Stimulated activated CD4-positive, alpha-beta T cell treated with anti-CD3 and anti-CD28 coated beads, Interleukin-1b, Interleukin-23, amount 100 ng/mL, for 1 hour (primary cell): ENCODE measurements at places on chromosomes 11 and 22.

GRCh38 chr11:65853246-65853979 is 4.6 kb downstream of the CFL1 start:
- DNase-seq, result no peak

- DNase-seq, result no peak
Measured at GRCh38 chr22:49372530-49373288, 455.0 kb downstream of the BRD1 start.

DNA sequence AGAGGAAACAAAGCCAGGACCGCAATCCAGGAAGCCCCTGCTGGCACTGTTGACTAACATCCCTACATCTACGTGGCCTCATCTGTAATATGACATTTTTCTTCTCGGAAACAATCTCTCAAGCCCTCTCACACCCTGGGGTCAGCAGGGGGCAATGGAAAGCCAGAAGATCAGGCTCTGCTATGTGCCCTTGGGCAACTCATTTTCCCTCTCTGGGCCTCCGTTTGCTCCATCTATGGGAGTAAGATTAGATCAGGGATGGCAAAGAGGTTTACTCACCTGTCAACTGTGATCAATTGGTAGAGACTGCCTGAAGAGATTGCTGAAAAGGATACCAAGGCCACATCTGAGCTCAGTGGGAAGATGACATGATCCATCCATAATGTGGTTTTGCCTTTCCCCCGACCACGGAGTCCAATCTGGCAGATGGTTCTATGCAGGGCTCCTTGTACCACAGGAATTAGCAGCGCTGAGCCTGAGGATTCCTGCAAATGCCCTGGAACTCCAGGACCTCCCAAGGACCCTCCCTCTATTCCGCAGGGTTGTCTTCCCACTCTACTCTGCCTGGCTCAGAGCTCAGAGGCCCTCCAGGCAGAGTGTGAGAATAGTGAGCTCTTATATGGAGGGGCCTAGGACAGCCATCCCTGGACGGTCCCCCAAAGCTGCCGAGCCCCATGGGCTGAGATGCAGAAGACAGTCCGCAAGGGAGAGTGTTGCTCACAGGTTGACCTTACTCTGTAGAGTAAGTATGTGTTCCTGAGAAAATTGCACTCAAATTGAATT is 66.1 kb downstream of the CHST1 start:
- no peak for DNase-seq

- DNase-seq, result no peak
Measured at GRCh38 chr11:1719781-1720180, 22.8 kb downstream of the KRTAP5-6 start.

DNA sequence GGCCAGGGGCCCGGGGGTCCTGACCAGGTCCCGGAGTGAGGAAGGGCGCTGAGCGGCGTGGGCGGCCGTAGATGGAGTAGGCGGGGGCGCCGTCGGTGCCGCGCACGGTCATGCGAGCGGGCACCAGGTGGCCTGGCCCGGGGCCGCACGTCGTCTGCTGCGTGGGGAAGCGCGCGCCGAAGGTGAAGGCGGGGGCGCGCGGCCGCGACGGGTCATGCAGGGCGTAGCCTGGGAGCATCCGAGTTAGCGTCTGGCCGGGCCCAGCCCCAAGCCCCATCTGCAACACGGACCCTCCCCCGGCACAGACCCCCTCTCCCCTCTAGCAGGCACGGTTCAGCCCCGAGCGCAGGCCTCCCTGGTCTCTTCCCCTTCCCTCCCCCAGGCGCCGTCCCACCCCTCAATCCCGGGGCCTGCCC is 1.7 kb upstream of the TYMP start:
- no peak for DNase-seq

DNA sequence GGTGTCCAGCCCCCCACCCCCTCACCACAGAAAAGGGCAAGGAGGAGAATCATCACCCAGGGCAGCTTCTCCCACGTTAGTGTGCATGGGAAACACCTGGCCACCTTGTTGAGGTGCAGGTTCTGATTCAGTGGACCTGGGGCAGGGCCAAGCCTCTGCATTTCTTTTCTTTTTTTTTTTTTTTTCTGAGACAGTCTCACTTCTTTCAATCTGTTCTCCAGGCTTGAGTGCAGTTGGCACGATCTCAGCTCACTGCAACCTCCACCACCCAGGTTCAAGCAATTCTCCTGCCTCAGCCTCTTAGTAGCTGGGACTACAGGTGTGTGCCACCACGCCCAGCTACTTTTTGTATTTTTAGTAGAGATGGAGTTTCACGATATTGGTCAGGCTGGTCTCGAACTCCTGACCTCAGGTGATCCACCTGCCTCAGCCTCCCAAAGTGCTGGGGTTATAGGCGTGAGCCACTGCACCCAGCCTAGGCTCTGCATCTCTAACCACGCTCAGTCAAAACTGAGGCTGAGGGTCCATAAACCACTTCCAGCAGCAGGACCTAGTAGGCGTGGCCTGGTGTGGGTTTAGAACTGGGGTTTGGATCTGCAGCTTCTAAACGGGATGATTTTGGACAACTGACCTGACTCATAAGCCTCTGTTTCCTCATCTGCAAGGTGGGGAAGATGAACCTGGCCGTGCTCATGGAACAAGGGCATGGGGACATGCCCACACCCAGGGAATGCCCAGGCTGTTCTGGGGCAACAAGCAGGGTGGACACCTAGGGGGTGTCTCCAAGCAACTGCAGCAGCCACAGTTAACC is 734 bp downstream of the ZP1 start:
- no peak for DNase-seq

DNA sequence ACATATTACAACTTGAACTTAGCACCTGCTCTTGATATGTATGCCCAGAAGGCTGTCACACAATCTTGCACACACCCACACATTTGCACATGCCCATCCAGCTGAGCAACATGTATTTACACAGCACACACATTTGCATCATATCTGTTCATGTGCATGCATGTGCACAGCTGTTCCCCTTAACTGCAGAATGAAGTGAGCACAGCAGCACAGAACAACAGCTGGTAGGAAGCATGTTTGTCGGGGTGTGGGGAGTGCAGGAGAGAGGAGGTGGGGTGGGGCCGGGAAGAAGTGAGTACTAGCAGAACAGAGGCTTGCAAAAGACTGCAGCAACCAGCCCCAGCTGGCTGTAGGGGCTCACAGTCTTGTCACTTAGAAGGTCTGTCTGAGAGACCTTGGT is 296.5 kb downstream of the KIRREL3 start:
- DNase-seq, result no peak

- no peak for DNase-seq
Measured at GRCh38 chr11:70783356-70783755, 385.0 kb downstream of the CTTN start.
